ENCODE measurements at places on chromosomes 16 and 17. TPM values are rescaled to one million over a fixed set of nuclear protein-coding genes. Genes with fewer than 3 reads are reported as not detected.

GRCh38 chr16:10578474-10579316, 1.7 kb downstream of the EMP2 start:
- peak; percentile 55 for DNase-seq

DNA sequence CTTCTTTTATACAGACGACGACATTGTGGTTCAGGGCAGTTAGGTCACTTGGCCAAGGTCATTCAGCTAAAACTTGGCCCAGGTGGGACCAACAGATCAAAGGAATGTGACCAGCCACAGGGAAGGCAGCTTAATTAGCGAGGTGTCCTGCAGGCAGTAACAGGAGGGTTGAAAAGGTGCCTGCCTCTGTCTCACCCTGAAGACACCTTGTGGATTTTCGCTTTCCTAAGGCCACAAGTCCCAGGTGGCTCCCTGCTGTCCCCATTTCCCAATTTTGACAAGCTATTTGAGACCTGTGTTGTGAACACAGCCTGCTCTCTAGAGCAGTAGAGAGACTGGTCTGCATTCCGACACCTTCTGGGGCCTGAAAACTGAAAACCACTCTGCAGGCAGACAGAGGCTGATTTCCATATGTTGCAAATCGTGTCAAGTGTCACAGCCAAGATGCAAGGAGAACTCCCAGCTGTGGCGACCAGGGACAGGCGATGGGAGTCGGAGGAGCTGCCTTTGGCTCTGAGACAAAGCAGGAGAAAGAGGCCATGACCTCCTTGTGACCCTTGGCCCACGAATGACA, 593.1 kb upstream of the CDH5 start:
- DNase-seq, result no peak

GRCh38 chr16:88077328-88078108, 126.3 kb downstream of the BANP start:
- DNase-seq, result no peak

- peak; percentile 45 for DNase-seq
These were observed 15.7 kb downstream of the SLC52A1 start for GRCh38 chr17:5019475-5019956.

- no peak for DNase-seq
These were observed 58.2 kb downstream of the PECAM1 start for GRCh38 chr17:64332502-64332901.

DNA sequence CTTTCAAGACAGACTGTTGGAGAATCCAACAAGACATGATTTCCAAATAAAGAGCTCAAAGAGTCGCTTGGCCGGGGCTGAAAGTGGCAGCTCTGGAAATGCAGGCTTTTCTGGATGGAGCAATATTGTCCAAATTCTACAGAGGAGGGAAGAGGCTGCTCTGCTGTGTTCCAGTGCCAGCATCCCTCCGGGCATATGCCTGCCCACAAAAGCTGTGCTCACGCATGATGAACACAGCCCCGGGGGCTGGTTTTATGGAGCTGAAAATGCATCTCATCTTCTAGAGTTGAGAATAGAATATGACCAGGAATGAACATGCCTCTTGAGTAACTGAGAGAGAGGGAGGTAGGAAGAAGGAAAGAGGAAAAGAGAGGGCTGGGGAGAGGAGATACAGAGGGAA, 74.7 kb upstream of the TOX3 start:
- no peak for DNase-seq

- no peak for DNase-seq
These were observed 223.1 kb downstream of the SOX9 start for GRCh38 chr17:72343911-72344310.

Gene MT1M
- total RNA-seq, result 0.74 TPM

Gene CLUH
- 41.2 TPM for total RNA-seq

Gene CTRB1
- not detected for total RNA-seq

All from Daoy (cell line).